ENCODE measurements at places on chromosomes 7 and 10.

GRCh38 chr10:73841526-73842285 is 30.3 kb upstream of the NDST2 start:
- no peak for DNase-seq

GRCh38 chr7:36986948-36987724 is 262.8 kb upstream of the AOAH start:
- peak; percentile 20 for DNase-seq

DNA sequence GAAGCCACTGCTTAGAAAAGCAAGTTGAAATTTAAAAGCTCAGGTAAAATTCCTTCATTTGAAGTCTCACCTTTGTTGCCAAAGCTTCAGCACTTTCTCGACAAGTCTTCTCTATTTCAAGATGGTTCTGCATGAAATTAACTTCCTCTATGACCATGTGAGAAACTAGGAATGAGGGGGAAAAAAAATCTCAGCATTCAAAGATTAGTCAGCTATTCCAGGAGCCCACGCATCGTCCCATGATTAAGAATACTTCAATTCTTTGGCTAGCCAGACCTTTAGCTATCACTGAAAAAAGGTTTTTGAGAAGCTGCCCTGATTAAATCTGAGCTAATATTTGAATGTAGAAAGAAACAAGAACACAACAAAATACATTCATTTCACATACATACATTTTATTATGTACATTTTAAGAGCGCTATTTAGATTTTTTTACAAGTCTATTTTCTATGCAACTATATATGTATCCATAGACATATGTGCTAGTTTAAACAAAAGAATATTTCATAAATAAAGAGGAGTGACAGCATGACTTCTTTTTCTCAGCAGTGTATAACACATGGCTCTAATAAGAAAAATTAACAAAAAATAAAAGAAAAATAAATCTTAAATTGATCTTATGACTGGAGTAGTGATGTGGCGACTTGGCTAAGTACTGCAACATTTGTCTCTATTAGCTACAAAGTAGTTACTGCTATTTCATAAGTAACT is 44.8 kb downstream of the SHTN1 start:
- no peak for DNase-seq

DNA sequence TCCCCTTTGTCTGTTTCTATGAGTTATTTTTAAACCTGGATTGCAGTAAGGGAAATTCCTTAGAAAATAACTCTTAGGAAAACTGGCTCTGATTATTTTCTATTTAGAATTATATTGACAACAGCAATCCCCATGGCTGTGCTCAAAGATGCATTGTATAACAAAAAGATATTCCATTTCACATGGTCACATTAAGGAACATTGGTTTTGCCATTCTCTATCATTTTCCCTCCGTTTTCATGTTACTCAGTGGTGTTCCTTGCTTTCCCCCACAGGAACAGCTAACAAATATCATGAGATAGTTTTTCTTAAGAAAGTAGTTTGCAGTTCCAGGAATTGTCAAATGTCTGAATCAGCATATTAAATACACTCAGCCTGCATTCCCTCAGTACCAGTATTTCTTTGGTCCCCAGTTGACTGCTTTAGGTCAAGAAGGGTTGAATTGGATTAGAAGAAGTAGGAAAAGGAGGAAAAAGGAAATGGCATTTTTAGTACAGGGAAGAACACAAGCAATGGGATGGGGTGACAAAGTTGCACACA is 436.7 kb downstream of the TNS3 start:
- no peak for DNase-seq

GRCh38 chr10:129756912-129757901 is 206.9 kb downstream of the EBF3 start:
- DNase-seq, result no peak

GRCh38 chr7:22447008-22447407 is 53.0 kb downstream of the STEAP1B start:
- DNase-seq, result no peak

- no peak for DNase-seq
Observed at GRCh38 chr10:79292891-79293746, 54.1 kb upstream of the PPIF start.

All from activated CD4-positive, CD25-positive, alpha-beta regulatory T cell treated with anti-CD3 and anti-CD28 coated beads, Interleukin-2, amount 50 U/mL, for 16 hours (primary cell).